HFFc6 (cell line): ENCODE measurements at places on chromosomes 7 and 10.

DNA sequence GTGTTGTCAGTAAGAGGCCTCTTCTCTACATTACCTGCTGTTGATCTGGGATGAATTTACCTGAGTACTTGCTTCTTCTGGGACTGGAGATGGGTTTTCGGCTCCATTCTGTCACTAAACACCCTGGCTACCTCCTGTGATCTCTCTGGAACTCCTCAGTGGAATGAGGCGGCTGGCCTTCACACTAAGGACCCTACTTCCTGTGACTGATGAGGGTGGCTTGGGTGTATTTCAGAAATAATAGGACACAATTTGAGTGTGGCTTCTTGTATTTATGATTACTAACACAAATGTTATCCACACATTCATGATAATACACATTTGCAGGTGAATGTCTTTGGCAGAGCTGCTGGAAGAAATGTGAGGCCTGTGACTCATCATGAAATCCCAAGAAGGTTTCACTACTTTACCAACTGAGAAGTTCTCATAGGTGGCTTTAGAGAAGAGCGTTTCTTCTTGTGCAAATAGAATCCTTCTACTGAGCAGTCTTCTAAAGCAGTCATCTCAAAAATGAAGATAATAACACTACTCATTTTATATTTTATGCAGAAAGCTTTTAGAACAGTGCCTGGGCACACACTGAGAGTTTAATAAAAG lies 21.3 kb upstream of the EVX1 start:
- DNase-seq: no peak

- DNase-seq: no peak
These were observed 1.8 kb downstream of the SEPTIN7 start for GRCh38 chr7:35802649-35803048.

DNA sequence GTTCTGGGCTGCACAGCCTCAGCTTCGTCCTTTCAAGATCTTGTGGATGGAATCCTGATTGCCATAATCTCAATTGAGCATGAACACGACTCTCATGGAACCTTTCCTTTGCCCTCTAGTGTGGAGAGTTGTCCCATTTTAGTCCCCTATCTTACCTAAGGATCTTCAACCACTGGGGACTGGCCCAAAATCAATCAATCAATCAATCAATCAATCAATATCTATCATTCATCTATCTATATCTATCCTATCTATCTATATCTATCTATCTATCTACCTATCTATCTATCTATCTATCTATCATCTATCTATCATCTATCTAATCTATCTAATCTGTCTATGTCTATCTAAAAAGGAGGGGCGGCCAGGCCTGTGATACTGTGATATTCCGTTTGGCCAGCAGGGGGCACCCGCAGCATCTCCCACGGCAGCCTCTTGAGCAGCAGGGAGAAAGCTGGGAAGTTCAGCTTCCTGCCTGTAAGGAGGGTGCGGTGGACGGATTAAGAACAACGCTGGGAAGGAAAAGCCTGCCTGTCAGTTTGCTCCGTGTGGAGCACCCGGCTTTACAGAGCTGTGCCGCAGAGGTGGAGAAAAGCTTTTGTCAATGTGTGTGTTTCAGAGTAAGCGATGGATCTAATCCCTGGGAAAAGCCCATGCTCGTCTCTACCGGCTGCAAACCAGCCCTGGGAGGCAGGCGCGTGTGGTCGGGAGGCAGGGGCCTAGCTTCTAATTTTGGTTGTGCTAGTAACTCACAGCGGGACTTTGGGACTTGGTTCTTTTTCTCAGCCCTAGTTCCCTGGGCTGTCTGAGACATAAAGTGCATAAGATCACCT lies 124.9 kb downstream of the SH2D4B start:
- peak; percentile 81 for DNase-seq

GRCh38 chr10:8037941-8038894 lies 16.3 kb upstream of the GATA3 start:
- DNase-seq: no peak

DNA sequence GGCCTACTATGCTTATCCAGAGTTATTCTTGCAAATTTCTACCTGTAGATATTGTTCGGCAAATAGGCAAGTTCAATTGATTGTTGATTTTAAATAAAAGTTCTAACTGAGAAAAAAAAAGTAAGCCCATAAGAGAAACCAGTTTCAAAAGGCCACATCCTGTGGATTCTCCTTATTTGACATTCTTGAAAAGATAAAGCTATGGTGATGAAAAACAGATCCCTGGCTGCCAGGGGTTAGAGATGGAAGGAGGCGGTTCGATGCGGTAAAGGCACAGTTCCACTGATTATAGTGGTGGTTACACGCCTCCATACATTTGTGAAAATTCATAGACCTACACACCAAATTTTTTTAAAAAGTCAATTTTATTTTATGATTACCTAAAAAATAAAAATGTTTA lies 347.8 kb downstream of the KCNMA1 start:
- DNase-seq: no peak

- no peak for DNase-seq
These were observed 39.4 kb upstream of the CTNNA3 start for GRCh38 chr10:67735430-67735829.

- no peak for DNase-seq
These were observed 68.8 kb downstream of the ITGB8 start for GRCh38 chr7:20399521-20399920.
